ENCODE measurements at places on chromosomes 12 and 14.

- no peak for DNase-seq
Measured at GRCh38 chr14:102965282-102965681, 42.8 kb downstream of the AMN start.

DNA sequence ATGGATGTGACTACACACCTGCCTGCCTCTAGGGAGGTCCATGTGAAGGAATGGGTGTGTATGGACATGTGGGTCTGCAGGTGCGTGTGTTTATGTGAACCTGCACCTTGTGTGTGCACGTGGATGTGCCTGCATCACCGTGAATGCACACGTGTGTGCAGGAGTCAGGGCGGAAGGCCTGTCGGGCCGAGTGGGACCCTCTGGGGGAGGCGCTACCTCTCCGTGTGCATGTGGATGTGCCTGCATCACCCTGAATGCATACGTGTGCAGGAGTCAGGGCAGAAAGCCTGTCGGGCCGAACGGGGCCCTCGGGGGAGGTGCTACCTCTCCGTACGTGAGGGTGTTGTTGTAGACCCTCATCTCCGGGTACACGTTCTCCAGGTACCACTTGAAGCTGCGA is 56.5 kb downstream of the NOC4L start:
- no peak for DNase-seq

- no peak for DNase-seq
Measured at GRCh38 chr12:115661112-115661511, 616.4 kb downstream of the MED13L start.

- DNase-seq: no peak
Measured at GRCh38 chr12:111749391-111749790, 17.3 kb upstream of the ALDH2 start.

DNA sequence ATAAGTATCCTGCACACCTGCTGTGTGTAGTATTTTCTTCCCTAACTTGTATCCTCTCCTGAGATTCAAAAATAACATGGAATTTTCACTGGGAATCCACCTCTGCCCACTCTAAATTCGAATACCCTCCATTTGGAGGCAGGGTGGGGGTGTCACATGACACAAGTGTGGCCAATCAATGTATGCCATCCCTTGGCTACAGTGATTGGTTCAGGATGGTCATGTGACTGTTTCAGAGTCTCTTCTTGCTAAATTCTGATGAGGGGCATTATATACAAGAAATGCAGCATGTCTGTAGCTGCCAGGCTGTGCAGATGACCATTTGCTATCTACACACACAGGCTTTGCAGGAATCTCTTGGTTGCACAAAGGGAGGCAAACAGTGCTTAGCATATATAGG is 86.8 kb upstream of the TMEM132C start:
- DNase-seq: no peak

Data from stimulated activated CD4-positive, alpha-beta T cell treated with anti-CD3 and anti-CD28 coated beads, Interleukin-2, amount 100 ng/mL, for 24 hours (primary cell).